Brain (organoid and tissue), 16 donors: ENCODE measurements at places on chromosomes 2 and 18. TPM values are rescaled to one million over a fixed set of nuclear protein-coding genes. Genes with fewer than 3 reads are reported as not detected.

Gene PROKR1
- polyA plus RNA-seq: not detected

Gene CDH2
- polyA plus RNA-seq: 85.4 TPM

Gene UGT1A7
- not detected for polyA plus RNA-seq

Gene NT5C1B
- not detected for polyA plus RNA-seq

Gene REG1B
- not detected for polyA plus RNA-seq

Gene PRSS56
- not detected for polyA plus RNA-seq

Gene STRN
- 7.7 TPM for polyA plus RNA-seq

Gene DSG4
- not detected for polyA plus RNA-seq

Gene CD302
- polyA plus RNA-seq: 3.7 TPM

Gene REG1A
- polyA plus RNA-seq: not detected

Gene NEUROD1
- 3.3 TPM for polyA plus RNA-seq

Gene ABCG5
- not detected for polyA plus RNA-seq

Gene PTPN2
- polyA plus RNA-seq: 12.5 TPM

Gene DAW1
- polyA plus RNA-seq: not detected

Gene SERPINB2
- not detected for polyA plus RNA-seq

Gene BOLL
- not detected for polyA plus RNA-seq

Gene DNAJC5G
- polyA plus RNA-seq: not detected

Gene UGT1A8
- not detected for polyA plus RNA-seq

Gene SERPINB5
- polyA plus RNA-seq: not detected

Gene DLGAP1
- polyA plus RNA-seq: 8.0 TPM

Gene AQP4
- 35.4 TPM for polyA plus RNA-seq

Gene IL1R2
- polyA plus RNA-seq: 0.31 TPM

Gene PLCD4
- polyA plus RNA-seq: 9.7 TPM

Gene B4GALT6
- polyA plus RNA-seq: 3.4 TPM

Gene CFAP221
- 1.1 TPM for polyA plus RNA-seq

Gene RAB17
- 7.5 TPM for polyA plus RNA-seq

Gene SATB2
- 7.2 TPM for polyA plus RNA-seq

Gene RPL31
- polyA plus RNA-seq: 2,506 TPM

Gene MROH2A
- polyA plus RNA-seq: not detected

Gene TUBA3E
- polyA plus RNA-seq: not detected

Gene POU3F3
- polyA plus RNA-seq: 23.8 TPM

Gene AQP12B
- 0.19 TPM for polyA plus RNA-seq

Gene FER1L5
- polyA plus RNA-seq: not detected

Gene PPP1R7
- polyA plus RNA-seq: 116 TPM

Gene GAL3ST2
- not detected for polyA plus RNA-seq

Gene KCNG2
- 0.20 TPM for polyA plus RNA-seq

Gene VWA3B
- polyA plus RNA-seq: 1.1 TPM

Gene TEKT4
- not detected for polyA plus RNA-seq

Gene ANKRD30BL
- not detected for polyA plus RNA-seq

Gene SERPINB4
- not detected for polyA plus RNA-seq

Gene LOXL3
- polyA plus RNA-seq: 4.9 TPM

Gene HOXD13
- 9.8 TPM for polyA plus RNA-seq

Gene TRAF3IP1
- 7.9 TPM for polyA plus RNA-seq

Gene ABCB11
- polyA plus RNA-seq: not detected

Gene CBLN2
- polyA plus RNA-seq: 12.4 TPM

Gene LIPG
- polyA plus RNA-seq: 0.44 TPM

Gene DQX1
- not detected for polyA plus RNA-seq

Gene MC2R
- not detected for polyA plus RNA-seq

Gene ADGRF3
- 0.22 TPM for polyA plus RNA-seq

Gene ARHGAP28
- 1.2 TPM for polyA plus RNA-seq

Gene IL36B
- not detected for polyA plus RNA-seq

Gene CNGA3
- 10.8 TPM for polyA plus RNA-seq

Gene FSIP2
- polyA plus RNA-seq: not detected

Gene CD8B2
- polyA plus RNA-seq: 1.6 TPM

Gene CPS1
- 1.5 TPM for polyA plus RNA-seq

Gene NETO1
- polyA plus RNA-seq: 2.6 TPM
